ENCODE measurements at places on chromosomes 2 and 18. TPM values are rescaled to one million over a fixed set of nuclear protein-coding genes. Genes with fewer than 3 reads are reported as not detected.

CAPN14 gene
- 0.12 TPM for total RNA-seq

GULP1 gene
- 80.1 TPM for total RNA-seq

MYO7B gene
- under 0.01 TPM for total RNA-seq

SETBP1 gene
- total RNA-seq: 2.2 TPM

SERPINB5 gene
- total RNA-seq: not detected

PCARE gene
- not detected for total RNA-seq

BCL11A gene
- 0.37 TPM for total RNA-seq

TUBA4B gene
- total RNA-seq: 0.11 TPM

GALR1 gene
- total RNA-seq: under 0.01 TPM

FBXO15 gene
- total RNA-seq: 1.1 TPM

INO80C gene
- 6.4 TPM for total RNA-seq

KCNK3 gene
- total RNA-seq: 0.44 TPM

NMUR1 gene
- total RNA-seq: not detected

TNS1 gene
- 64.6 TPM for total RNA-seq

QPCT gene
- total RNA-seq: 43.6 TPM

GBX2 gene
- not detected for total RNA-seq

DSG2 gene
- 22.2 TPM for total RNA-seq

SMAD7 gene
- 33.1 TPM for total RNA-seq

ARHGEF4 gene
- total RNA-seq: 6.3 TPM

MBP gene
- 4.0 TPM for total RNA-seq

KIF3C gene
- total RNA-seq: 9.7 TPM

SPEG gene
- 60.6 TPM for total RNA-seq

SLC38A11 gene
- 1.5 TPM for total RNA-seq

RAB6D gene
- total RNA-seq: not detected

ECEL1 gene
- total RNA-seq: not detected

UBXN4 gene
- total RNA-seq: 95.3 TPM

BOLL gene
- not detected for total RNA-seq

TRIM43 gene
- total RNA-seq: not detected

CPLX4 gene
- total RNA-seq: not detected

C2orf66 gene
- 0.12 TPM for total RNA-seq

EMILIN2 gene
- 8.4 TPM for total RNA-seq

PLEKHA3 gene
- 6.9 TPM for total RNA-seq

DOCK10 gene
- total RNA-seq: 113 TPM

DLX1 gene
- not detected for total RNA-seq

LMAN2L gene
- 24.0 TPM for total RNA-seq

Data from uterine smooth muscle cell (primary cell).